ENCODE measurements at places on chromosomes 1 and 21.

DNA sequence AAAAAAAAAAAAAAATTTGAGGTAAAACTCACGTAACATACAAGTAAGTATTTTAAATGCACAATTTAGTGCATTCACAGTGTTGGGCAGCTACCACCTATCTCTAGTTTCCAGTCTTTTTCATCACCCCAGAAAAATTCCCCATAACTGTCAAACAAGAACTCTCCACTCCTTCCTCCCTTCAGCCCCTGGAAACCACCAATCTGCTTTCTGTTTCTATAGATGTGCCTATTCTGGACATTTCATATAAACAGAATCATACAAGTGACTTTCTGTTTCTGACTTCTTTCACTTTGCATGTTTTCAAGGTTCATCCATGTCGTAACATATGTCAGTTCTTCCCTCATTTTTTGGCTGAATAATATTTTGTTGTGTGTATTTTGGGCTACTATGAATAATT, 24.9 kb upstream of the ETS2 start:
- no peak for DNase-seq

- DNase-seq = no peak
Measured at GRCh38 chr21:46412521-46413364, 45.9 kb upstream of the DIP2A start.

DNA sequence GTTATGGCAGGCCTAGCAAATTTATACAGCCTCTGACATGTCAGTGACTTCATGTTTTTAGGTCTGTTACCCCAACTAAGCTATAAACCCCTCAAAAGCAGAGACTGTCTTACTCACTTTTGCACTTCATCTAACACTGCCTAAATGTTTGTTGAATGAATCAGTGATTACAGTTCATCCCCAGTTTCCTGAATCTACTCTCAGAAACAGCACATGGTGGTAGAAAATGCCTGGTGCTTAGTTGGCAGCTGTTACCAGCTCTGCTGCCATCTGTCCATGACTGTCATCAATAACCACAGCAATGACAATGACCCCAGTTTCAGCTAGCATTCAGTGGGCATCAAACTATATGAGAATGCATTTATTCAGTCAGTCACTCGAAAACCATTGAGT, 110.5 kb upstream of the SERBP1 start:
- DNase-seq = no peak

DNA sequence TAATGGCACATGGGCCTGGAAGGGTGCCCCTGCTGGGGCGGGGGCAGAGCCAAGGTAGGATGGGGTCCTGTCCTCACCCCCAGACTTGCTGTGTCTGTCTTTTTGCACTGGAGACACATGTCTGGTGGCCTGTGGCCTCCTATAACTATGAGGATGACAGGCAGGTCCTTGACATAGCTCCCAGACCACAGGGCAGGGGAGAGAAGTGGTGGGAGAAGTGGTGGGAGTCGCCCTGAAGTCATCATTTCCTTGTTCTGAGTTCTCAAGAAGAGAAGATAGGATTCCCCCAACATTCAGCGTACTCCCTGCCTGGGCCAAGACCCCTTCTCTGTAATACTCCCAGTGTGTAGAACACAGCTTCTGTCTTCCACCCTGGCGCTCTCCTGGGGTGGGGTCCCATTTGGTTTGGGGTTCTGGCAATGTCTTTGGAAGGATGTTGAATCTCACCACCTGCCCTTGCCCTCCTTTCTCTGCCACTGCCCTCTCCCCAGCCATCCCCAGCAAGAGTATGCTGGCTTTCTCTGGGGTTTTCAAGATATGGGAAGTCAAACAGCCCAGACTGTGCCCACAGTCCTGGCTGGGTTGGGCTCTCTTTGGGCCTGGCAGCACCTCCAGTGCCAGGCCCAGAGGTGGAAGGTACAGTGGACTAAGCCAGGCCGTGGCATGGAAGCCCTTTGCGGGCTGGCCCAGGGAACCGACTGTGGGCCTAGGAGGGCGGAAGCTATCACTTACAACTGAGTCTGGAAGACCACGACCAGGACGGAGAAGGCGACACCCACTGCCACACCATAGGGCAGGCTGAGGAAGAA, 19.4 kb downstream of the SLC26A9 start:
- no peak for DNase-seq
